ENCODE measurements at places on chromosomes 13 and 19. TPM values are rescaled to one million over a fixed set of nuclear protein-coding genes. Genes with fewer than 3 reads are reported as not detected.

Gene MAB21L1
- 0.53 TPM for polyA plus RNA-seq

Gene NXNL1
- not detected for polyA plus RNA-seq

Gene PGLYRP2
- polyA plus RNA-seq: not detected

- H3K36me3 ChIP-seq: no peaks in the 10 kb centered on the region
- H3K27me3 ChIP-seq: peaks cover 5% of the 10 kb centered on the region
- H3K27ac ChIP-seq: no peak overlapping the region
- no peak overlapping the region for H3K4me3 ChIP-seq
- DNase-seq: no peak
Observed at GRCh38 chr13:75194717-75195462, 287.1 kb downstream of the TBC1D4 start.

DNA sequence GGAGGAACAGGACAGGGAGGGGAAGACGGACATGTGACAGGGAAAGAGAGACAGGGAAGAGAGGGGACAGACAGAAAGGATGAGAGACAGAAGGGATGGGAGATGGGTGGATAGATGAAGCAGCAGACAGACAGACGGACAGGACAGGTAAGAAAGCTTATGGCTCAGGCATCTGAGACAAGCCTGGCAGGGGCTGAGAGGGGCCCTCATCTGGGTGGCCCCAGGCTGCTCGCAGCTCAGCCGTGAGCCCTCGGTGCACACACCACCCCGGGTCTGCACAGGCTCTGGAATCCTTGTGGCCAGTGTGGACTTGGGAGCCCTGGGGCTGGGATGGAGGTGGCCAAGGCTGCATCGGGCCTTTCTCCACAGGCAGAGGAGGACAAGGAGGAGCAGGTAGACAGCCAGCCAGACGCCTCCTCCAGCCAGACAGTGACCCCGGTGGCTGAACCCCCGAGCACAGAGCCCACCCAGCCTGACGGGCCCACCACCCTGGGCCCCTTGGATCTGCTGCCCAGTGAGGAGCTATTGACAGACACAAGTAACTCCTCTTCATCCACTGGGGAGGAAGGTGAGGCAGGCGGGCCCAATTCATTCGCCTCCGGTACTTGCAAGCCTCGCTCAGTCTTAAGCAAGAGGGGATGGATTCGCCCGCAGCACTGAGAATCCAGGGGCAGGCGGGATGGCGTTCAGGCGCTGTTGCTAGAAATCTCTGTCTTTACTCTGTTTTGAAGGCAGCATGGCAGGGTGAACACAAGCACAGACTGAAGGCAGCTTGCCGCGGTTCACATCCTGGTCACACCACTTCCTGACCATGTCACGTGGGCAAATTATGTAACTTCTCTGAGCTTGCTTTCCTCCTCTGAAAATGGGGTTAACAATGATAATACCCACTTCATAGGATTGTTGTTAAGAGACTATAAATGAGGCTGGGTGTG, 14.0 kb downstream of the GRAMD1A start:
- DNase-seq: no peak
- peaks cover 77% of the 10 kb centered on the region for H3K36me3 ChIP-seq
- H3K4me1 ChIP-seq: no peaks in the 10 kb centered on the region
- H3K27me3 ChIP-seq: no peaks in the 10 kb centered on the region

GRCh38 chr13:99071666-99072065, 93.8 kb upstream of the DOCK9 start:
- no peak overlapping the region for H3K4me3 ChIP-seq
- peaks cover 11% of the 10 kb centered on the region for H3K4me1 ChIP-seq
- no peak overlapping the region for H3K27ac ChIP-seq
- no peak for DNase-seq
- H3K36me3 ChIP-seq: no peaks in the 10 kb centered on the region

Gene ZNF44
- polyA plus RNA-seq: 3.5 TPM

DNA sequence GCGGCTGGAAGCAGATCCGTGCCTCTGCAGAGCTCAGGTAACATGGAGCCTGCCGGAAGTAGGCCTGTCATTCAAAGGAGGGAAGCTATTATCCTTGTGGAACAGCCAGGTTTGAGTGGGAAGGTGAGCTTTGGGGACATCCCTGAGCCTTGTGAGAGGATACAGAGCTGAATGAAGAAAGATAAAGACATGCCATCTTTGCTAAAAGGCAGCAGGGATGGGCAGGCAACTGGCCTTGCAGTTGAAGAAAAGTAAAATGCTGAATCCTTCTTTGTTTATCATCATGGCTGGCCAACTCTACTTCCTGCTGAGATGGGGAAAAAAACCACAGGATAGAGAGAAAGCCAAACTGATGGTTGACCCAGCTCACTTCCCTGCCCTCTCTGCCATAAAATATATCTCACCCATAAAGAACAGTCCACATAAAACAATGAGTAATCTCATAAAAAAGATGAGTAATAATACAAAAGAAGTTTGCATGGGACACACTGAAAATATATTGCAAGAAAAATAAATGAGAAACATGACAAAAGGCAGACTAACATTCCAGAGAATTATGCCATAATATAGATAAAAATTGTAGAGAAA, 226.3 kb downstream of the DLEU7 start:
- DNase-seq: peak; percentile 41
- H3K4me3 ChIP-seq: no peak overlapping the region
- peaks cover 24% of the 10 kb centered on the region for H3K27me3 ChIP-seq
- H3K4me1 ChIP-seq: no peaks in the 10 kb centered on the region
- H3K27ac ChIP-seq: no peak overlapping the region

- no peaks in the 10 kb centered on the region for H3K27me3 ChIP-seq
- no peak overlapping the region for H3K27ac ChIP-seq
- no peaks in the 10 kb centered on the region for H3K36me3 ChIP-seq
- no peaks in the 10 kb centered on the region for H3K4me1 ChIP-seq
Observed at GRCh38 chr13:96817336-96817941, 176.8 kb downstream of the OXGR1 start.
